ENCODE measurements at places on chromosomes 5 and 9.

- no peak for DNase-seq
Measured at GRCh38 chr5:150999704-151000442, 20.5 kb upstream of the GPX3 start.

- DNase-seq: no peak
Measured at GRCh38 chr5:171436804-171437285, 17.4 kb downstream of the FGF18 start.

DNA sequence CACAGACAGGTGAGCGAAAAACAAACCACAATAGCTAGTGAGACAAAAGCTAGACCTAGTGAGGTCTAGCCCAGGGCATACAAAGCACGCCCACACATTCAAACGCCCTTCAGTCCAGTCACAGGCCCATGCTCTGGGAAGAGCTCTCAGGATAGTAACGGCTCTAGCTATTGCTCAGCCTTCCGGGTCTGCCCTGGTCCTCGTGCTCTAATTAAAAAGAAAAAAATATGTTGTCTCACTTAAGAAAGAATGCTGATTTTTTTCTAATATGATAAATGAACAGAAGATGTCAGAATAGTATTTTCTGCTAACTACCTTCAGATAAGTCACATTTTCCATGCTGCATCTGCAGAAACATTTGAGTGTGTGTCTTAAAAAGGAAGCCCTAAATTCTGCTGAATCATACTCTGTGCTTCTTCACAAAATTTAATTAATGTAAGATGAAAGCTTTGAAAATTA is 94.5 kb downstream of the PLPP1 start:
- no peak for DNase-seq

- DNase-seq: no peak
Measured at GRCh38 chr9:122051351-122052321, 41.5 kb downstream of the TTLL11 start.

- DNase-seq: no peak
Measured at GRCh38 chr9:127528422-127529251, 77.3 kb downstream of the LRSAM1 start.

GRCh38 chr5:169415948-169416347 is 115.0 kb upstream of the SLIT3 start:
- no peak for DNase-seq

GRCh38 chr9:81874931-81875330 is 53.3 kb upstream of the SPATA31D4 start:
- DNase-seq: no peak

DNA sequence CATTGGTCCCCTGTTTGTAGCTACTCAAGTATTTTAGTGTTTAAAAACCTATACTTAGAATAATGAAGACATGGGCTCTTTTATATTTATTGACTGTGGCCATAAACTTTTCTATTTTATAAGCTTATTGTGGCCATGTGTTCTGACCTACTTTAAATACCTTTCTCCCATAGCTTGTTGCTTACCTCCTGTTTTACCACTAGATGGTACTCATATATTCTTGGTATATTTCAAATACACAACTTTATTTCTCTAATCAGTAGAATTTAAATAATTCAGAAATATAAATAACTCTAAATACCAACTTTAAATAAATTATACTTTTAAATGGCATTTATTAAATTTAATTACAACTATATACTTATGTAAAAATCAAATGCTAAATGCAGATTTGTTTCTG is 498.0 kb downstream of the PRDM9 start:
- DNase-seq: no peak

Measured in CD4-positive, alpha-beta T cell treated with Interleukin-17A for 1 hour (primary cell).